ENCODE measurements at places on chromosomes 5 and 9.

GRCh38 chr5:15601853-15602252 lies 101.9 kb downstream of the FBXL7 start:
- no peak for DNase-seq

DNA sequence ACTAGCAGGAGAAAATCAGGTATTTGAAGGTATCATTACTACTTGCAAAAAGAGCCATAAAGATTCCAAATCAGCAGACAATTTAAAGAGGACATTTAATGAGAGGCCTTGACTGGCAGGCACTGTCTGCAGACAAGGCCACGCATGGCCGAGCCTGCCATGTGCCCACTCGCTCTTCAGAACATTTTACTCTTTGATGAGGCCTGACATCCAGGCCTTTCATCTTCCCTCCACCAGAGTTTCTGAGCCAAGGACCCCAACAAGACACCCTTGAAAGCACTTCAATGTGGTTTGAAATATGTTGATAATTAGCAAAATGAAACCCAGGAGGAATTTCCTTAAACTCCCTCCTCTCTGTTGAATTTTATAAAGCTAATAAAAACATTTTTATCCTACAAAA lies 16.4 kb downstream of the AK8 start:
- no peak for DNase-seq

GRCh38 chr5:123810253-123810652 lies 298.3 kb downstream of the CSNK1G3 start:
- no peak for DNase-seq

- peak; percentile 50 for DNase-seq
Measured at GRCh38 chr5:138336952-138337684, 948 bp upstream of the FAM53C start.

DNA sequence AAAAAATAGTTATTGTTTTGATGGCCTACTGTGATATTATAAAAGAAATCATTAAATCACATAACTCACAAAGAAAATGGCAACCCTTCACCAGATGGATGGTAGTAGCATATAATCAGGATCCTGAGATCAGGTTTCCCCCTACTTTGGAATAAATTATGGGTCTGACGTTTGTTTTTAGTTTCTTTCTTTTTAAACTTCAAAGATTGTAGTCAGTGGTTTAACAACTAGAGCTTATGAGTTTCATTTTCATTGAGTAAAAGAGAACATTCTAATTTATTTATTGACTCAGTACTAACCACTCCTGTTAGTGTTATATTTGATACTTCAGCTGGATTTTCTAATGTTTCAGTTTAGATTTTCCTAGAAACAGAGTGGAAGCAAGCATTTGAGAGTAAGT lies 218.0 kb upstream of the PCSK5 start:
- DNase-seq, result no peak
